ENCODE measurements at places on chromosomes 2 and 18.

DNA sequence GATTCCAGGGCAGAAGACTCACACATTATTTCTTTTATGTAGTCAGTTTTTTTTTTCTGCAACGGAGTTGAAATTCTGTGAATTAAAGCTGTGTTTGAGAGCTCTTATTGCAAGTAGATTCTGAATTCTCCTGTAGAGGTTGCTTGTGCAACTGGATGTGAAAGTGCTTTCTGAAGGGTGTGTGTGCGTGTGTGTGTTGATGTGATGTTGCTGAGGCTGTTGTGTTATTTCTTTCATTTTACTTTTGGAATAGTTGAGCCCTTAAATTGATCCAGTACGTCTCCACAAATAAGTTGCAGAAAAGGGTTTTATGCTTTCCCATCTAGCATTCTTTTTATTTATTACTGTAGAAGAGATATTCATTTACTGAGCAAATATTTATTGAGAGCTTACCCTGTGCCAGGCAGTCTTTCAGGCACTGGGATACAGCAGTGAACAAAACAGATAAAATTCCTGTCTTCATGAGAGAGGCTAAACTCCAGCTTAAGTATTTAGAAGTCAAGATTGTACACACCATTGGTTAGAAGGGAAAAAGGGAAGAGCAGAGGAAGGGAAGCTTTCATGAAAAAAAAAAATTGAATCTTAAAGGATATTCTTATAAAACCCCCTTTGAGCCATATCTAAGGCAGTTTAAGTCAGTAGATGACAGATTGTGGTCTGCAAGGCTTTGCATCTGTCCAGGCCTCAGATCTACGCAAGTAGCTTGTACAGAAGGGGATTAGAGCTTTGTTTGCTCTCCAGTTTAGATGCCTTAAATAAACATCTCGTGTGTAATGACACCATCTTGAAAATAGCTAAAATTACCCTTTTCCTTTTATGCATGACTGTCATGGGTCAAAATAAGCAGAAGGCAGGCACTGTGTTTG lies 58.2 kb downstream of the MYO1B start:
- no peak for DNase-seq

GRCh38 chr2:223688094-223688835 lies 86.1 kb upstream of the SCG2 start:
- DNase-seq = no peak

- no peak for DNase-seq
Measured at GRCh38 chr18:49223837-49224529, 236.5 kb downstream of the DYM start.

DNA sequence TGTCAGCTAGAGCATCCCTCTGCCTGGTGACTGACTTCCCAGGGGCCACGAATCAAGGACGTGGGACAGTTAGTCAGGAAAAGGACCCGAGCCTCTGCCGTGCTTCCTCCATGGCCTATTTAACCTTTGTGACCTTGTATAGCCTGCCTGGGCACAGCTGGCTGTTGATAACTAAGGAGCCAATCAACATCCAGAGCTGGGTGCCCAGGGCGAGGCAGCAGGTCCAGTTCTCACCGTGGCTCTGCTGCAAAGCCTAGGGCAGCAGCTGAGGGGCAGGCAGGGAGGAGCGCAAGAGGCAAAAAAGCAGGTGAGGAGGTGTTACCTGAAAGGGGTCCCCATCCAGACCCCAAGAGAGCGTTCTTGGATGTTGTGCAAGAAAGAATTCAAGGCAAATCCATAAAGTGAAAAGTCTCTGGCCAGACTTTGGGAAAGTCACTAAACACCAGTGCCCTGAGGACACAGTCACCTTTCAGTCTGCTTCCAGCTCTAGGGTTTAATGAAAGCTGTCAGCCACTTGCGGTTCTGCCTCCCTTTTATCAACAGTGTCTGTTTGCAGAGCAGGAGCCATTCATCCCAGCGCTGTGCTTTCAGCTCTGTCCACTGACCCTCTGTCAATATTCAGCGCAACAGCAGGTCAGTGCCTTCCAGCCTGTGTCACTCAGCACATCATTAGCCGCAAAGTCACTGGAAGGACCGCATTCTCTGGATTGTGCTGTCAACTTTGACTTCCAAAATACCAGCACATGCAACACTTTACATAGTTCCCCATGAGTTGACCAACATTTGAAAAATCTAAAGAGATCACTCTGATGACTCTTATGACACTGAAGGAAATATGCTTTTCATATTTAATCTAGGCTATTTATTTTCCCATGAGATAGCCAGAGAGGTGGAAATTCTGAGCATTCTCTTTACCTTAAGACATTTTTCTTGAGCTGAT lies 38.6 kb upstream of the ASAP2 start:
- DNase-seq = no peak

GRCh38 chr2:10041711-10042110 lies 1.6 kb upstream of the KLF11 start:
- DNase-seq = no peak

GRCh38 chr18:14122097-14122496 lies 10.1 kb downstream of the ZNF519 start:
- no peak for DNase-seq

GRCh38 chr2:55609193-55609794 lies 8.1 kb downstream of the PPP4R3B start:
- DNase-seq = no peak

DNA sequence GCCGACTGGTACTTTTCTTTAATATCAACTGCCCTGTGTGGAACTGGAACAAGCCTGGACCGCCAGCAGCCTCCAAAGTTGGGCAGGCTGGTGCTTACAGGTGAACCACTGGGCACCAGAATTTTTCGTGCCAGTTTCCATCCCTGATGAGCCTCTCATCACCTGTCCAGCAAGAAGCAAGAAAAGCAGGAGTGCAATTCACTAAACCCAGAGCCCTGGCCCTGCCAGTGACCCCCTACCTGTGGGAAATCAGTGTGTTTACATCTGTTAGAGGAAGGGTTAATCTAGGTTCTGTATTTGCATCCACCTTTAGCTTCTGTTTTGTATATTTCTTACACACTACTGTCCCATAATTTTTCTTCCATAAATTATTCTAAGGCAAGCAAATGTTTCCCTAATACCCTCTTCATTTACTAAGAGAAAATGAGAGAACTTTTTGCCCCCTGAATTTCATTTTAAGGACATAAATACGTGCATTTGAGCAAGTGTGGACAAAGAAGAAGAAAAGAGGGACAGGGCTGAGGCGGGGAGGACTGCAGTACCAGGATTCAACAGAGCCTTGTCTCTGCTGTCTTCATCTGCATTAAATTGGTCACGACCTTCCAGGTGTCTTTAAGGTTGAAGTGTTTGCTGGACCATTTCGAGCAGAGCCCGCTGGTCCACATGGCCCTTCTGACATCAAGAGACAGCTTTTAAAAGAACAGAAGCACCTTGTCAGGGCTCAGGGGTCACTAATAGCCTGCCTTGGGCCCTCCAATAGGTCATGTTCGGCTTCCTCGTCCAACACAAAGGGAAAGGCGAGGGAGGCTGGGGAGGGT lies 763.1 kb downstream of the BCL11A start:
- no peak for DNase-seq

DNA sequence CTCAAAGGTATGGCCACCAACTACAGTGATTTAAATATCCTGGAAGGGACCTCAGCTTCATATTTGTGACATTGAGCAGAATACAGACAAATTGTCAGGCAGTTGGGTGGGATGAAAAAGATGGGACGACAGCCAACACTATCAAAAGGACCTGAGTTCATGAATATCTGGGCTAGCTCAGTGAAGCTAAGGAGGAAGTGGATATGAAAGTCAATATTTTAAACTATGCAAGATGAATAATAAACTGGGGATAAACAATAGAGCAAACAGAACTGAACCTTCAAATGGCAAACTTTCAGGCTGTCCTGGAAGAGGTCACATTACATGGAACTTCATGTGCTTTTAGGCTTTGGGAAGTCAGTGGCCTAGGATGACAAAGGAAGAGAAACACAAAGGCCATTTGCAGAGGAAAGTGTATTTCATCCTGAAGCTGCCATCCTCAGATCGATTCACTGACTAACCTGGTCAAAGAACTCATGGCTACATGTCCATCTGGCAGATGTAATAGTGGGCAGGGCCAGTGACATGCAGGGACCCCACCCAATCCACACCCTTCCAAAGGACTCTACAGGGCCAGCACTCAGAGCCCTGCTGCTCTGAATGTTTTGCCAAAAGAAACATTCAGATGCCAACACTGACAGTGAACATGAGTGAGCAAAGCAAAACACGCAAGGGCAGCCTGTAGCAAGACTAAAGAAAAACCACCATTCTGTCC lies 175.7 kb downstream of the ETAA1 start:
- DNase-seq = no peak

- no peak for DNase-seq
Measured at GRCh38 chr2:17798338-17798737, 17.9 kb upstream of the MSGN1 start.

DNA sequence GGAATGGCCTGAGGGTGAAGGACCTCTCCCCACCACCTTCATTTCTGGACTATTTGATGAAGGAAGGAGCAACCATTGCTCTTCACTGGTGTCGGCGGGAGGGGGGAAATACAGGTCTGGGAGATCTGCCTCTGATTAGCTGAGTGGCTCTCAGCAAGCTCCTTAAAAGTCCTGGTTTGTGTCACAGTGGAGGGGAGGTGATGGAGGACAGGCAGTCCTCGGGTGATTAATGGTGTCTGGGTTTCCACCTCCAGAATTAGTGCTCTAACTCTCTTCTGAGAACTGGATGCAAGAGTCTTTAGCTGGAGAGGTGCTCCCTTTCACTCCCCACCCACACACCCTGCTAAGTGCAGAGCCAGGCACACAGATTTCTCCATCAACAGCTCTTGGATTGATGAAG lies 83.2 kb downstream of the TTC32 start:
- DNase-seq = no peak

DNA sequence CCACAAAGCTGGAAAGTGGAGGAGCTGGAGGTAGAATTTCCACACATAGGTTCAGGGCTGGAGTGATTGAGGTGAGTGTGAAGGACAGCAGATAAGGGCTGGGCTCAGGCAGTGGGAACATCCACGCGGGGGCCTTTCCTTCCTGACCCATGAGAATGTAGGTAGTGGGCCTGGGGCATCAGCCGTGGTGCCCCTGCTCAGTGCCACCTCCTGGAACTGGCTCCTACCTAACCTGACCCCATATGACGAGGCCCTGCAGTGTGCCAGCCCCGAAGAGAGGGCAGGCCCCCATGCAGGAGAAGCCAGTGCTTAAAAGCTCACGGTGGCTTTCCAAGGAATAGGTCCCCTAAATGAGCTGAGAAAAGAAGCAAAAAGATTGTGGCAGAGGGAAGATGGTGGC lies 66.2 kb downstream of the HS6ST1 start:
- DNase-seq = no peak

GRCh38 chr18:57771193-57771592 lies 31.9 kb downstream of the ATP8B1 start:
- DNase-seq = no peak

GRCh38 chr2:207603486-207603885 lies 21.7 kb downstream of the METTL21A start:
- DNase-seq = no peak

DNA sequence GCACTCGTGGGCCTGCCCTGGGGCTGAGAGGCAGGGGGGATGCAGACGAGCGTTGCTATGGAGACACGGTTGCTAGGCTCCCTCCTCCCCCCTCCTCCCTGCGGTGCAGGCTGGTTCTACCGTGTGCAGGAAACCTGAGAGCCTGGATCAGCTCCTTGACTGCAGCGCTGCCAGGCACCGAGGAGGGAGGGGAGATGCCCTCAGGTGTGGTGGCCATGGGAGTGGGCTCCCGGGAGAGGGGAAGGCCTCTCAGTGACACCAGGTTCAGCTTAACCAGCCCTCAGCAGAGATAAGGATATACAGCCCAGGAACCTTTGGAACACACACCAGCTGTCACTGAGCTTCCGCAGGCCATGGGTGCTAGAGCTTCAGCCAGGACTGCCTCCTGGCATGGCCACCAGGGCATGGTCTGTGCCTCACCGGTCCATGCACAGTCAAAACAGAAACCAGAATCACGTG lies 124.4 kb upstream of the PXDN start:
- DNase-seq = no peak

GRCh38 chr2:74067221-74067747 lies 80.4 kb downstream of the BOLA3 start:
- no peak for DNase-seq

DNA sequence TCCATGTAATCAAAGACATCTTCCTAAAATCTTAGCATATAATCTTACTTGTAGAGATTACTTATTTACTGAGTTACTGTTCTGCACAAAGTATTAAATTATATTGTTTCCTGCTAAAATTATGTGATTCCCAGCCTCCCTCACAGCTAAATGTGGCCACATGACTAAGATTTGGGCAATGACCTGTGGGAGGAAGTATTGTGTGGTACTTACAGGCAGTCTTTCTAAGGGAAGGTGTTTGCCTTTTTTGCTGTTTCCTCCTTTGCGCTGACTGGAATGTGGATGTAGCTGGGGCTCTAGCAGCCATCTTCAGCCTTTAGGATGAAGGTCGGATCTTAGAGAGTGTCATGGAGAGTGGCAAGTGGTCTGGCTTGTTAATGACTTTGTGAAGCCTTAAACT lies 146.3 kb upstream of the APCDD1 start:
- no peak for DNase-seq

GRCh38 chr2:241451840-241452506 lies 56.4 kb downstream of the STK25 start:
- no peak for DNase-seq

DNA sequence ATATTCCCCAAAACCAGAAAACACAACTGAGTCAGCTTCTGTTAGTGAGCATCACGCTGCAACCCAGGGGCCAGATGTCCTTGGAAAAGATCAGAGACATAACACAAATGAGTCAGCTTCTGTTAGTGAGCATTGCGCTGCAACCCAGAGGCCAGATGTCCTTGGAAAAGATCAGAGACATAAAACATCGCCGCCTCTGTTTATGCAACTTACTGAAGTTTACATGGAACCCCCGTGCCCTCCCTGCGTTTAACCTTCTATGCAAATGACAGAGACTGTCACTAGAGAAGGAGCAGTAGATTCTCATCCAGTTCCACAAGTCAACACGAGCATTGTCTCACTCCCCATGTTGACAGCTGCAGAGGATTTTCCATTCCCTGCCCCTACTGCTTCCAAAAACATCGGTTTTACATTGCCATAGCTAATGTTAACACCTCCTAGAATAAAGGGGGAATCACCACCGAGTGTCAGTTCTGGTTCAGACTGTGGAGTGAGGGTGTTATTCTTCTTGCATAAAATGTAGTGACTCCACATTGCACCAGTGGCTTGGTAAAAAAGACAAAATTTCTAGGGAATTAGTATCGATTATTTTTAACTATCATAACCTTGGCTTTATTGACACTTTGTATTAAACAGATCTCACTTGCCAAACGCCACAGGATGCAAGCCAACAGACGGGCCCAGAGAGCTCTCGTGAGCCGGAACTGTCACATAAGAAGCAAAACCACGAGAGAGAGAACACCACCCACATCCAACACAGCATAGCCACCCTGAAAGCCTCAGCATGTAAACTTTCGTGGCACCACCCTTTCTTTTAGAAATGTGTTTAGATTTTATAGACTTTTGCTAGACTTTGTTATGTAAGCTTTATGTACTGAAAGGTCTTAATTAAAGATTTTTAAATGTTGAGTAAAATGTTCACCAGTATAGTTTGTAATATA lies 87.7 kb downstream of the SH3YL1 start:
- no peak for DNase-seq

All from hematopoietic multipotent progenitor cell treated with erythropoietin and hydrocortisone succinate and interleukin-3 and kit ligand, for 17 days (in vitro differentiated cells).